ENCODE measurements at places on chromosomes 2 and 18.

DNA sequence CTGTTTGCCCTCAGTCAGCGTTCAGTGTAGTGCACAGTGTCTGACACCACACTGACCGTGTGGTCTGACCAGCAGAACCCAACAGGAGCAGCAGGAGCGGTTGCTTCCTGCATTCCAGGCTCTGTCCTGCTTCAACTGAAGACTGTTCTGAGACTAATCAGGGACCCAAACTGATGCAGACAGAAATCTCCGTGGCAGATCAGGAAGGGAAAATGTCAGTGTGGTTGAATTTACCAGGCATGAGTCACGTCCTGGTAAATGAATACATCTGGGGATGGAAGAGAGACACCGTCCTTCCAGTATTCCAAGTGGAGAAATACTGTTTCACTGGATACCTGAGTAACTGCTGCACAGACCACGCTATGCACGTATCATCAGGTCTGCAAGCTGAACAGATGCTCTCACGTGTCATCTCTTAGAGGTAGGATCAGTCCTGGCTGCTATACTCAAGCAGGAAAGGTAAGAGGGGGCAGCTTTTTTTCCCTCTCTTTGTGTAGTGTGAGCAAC, 223.6 kb upstream of the EPAS1 start:
- DNase-seq: peak; percentile 97

GRCh38 chr18:46680784-46681695, 24.0 kb upstream of the LOXHD1 start:
- no peak for DNase-seq

DNA sequence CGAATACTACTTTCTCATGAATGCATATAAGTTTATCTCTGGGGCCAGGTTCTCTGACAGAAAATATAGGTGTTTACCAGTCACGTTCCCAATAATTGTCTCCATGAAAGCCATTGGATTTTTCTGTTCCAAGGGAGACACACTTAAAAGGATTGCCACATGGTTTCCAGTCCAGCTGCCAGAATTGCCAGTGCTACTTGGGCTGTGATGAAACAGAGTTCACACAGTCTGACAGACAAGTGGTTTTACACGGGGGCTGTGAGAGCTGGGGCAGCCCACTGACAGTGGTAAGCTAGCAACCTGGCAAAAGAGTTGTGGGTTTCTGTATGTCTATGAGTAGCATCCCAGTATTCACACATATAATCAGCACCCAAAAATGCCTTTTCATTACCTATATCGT, 27.7 kb upstream of the ATRAID start:
- no peak for DNase-seq

DNA sequence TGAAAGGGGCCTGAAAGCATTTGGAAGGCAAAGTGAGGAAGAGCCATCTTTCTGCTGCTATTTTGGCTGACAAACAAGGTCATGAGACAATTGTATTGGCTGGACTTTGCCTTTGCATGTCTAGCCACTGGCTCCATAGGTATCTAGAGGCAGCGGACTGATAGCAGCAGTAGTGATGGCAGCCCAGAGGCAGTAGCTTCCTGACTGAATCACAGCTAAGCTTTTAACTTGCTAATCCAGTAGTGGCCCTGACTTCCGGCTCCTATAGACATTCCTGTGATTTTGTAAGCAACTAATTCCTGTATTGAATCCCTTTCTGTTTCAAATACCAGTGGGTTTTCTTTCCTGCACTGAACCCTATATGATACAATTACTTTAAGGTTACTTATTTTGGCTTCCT, 69.8 kb upstream of the PDE1A start:
- no peak for DNase-seq

- peak; percentile 66 for DNase-seq
Measured at GRCh38 chr18:49666045-49666775, 104.4 kb downstream of the LIPG start.

DNA sequence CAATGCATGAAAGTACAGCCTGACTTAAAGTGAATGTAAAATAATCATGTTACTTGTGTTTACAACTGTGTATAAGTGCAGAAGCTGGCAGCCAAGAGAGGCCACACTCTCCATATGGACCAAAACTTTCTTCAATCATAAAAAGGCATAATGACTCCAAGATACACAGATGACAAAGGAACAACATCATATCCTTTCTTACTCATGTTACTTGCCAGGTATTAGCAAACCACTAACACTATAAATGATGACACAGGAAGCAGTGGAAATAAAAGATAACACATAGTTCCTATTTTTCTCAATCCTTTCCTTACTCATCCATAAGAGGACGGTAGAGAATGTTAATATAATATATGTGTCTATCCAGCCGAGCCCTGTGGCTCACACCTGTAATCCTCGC, 400.0 kb upstream of the CDH2 start:
- no peak for DNase-seq

- no peak for DNase-seq
Measured at GRCh38 chr18:9850309-9850708, 35.5 kb upstream of the TXNDC2 start.

DNA sequence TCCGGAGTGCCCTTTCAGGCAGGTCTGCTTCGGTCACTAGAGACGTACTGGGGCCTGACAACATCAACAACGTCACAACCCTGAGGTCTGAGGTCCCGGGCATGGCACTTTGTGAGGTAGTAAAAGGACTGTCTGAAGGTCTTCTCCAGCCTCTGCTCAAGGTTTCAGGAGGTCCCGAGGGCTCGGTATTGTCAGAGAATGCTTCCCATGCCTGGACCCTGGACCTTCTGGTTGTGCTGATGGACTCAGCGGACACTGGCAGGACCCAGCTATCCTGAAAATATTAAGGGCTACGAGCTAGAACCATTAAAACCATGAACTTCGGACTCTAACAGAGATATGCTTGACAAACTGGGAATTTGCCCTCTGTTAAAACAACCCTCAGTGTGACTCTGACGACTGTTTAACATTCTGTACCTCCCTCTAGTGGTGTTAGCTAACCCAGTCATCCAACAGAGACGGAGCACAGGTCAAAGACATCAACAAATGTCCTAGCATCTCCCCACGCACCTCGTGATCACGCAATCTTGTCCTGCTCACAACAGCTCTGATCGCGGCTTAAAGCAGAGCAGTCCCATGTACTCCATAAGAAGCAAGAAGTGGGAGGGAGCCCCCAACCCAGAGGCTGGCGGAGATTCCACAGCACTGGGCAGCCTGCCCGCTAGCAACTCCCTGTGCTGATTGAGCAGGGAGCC, 96.5 kb downstream of the CCDC93 start:
- DNase-seq: no peak

GRCh38 chr18:55433140-55433539, 154.9 kb downstream of the TCF4 start:
- no peak for DNase-seq

GRCh38 chr18:6280211-6280743, 134.4 kb downstream of the L3MBTL4 start:
- DNase-seq: no peak

GRCh38 chr18:47150824-47151366, 595 bp upstream of the HDHD2 start:
- DNase-seq: no peak

DNA sequence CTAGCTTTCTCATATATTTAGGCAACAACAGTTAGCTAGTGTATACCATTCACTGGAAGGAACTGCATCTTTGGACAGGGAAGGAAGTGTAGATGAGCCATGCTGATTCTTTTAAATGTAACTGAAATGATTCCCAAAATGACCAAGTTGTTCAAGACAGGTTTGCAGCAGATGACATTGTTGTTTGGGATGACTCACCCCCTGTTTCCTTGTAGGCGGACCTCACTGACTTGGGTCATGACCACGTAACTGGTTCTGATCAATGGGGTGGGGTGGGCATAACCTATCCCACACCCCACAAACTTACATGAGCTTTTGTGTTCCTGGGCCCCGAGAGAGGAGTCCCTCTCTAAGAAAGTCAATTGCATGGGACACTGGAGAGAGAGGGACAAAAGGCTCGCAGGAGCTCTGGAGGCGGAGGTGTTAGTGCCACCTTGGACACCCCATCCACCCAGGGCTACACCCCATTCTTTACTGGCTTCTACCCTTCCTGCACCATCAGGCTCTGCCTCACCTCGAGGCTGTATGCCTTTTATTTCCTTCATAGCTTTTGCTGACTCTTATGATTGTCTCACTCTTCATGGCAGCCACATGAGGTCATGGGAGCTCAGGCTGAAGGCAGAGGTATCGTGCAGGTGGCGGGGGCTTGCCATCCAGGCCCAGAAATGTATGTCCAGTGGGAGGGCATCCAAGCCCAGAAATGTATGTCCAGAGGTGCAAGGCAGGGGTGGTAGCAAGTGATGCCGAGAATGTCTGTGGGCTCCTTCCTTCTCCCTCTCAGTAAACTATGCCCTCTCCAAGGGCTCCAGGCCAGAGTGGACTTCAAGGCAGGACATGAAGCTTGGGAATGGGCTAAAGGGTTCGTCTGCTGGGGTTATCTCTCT, 108.0 kb downstream of the TWIST2 start:
- no peak for DNase-seq

- peak; percentile 75 for DNase-seq
Measured at GRCh38 chr2:166344286-166345113, 31.2 kb downstream of the SCN9A start.

Data from fibroblast of skin of abdomen (primary cell).